ENCODE measurements at places on chromosomes 11 and 22. TPM values are rescaled to one million over a fixed set of nuclear protein-coding genes. Genes with fewer than 3 reads are reported as not detected.
A peak's percentile ranks its signal among the peaks of the same experiment; 100 is the strongest.

- DNase-seq, result no peak
Measured at GRCh38 chr11:9895006-9895405, 231.1 kb downstream of the SWAP70 start.

MCAM gene
- total RNA-seq, result 5,782 TPM

- DNase-seq, result no peak
Measured at GRCh38 chr11:11756718-11757117, 85.1 kb upstream of the USP47 start.

- no peak for DNase-seq
Measured at GRCh38 chr11:76025068-76025467, 181.2 kb downstream of the WNT11 start.

CASP5 gene
- total RNA-seq, result not detected

APOL6 gene
- total RNA-seq, result 10.7 TPM

BIRC3 gene
- 5.6 TPM for total RNA-seq

- no peak for DNase-seq
Measured at GRCh38 chr11:69305885-69306540, 12.1 kb downstream of the MYEOV start.

NPTXR gene
- 3.7 TPM for total RNA-seq

GRCh38 chr11:128424271-128424711 lies 163.1 kb downstream of the ETS1 start:
- DNase-seq, result no peak

- peak; percentile 64 for DNase-seq
Measured at GRCh38 chr11:29019960-29020683, 911.9 kb downstream of the METTL15 start.

OR51E1 gene
- not detected for total RNA-seq

MTA2 gene
- total RNA-seq, result 143 TPM

DNA sequence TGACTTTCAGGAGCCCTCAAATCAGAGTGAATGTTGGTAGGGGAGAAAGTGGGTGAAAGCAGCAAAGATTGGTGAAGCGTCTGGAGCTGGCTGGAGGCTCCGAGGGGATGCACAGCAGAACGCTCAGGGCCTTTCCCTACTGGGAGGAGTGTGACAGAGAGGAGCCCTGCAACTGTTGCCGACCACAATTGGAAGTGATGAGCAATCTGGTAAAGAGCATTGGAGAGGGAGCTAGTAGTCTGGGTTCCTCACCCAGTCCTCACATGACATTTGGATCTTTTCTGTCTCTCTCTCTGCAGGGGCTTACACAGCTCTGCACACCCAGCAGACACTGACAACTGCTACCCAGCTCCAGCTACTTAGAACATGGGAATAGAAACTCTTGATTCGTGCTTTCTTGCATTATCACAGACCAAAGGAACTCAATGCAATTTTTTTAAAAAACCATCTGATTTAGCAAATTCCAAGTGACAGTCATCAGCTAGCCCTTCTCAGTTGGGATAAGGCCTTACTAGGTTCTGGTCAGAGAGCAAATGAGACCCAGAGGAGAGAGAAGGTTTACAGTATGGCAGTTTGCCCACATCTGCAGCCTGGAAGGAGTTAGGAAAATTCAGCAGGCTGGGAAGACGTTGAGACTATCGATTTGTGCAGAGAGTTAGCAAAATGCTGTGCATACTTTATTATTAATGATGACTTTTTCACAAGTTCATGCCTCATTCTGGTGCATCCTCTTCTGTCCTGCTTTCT lies 278.0 kb upstream of the PLET1 start:
- DNase-seq, result no peak

CCDC73 gene
- not detected for total RNA-seq

DNA sequence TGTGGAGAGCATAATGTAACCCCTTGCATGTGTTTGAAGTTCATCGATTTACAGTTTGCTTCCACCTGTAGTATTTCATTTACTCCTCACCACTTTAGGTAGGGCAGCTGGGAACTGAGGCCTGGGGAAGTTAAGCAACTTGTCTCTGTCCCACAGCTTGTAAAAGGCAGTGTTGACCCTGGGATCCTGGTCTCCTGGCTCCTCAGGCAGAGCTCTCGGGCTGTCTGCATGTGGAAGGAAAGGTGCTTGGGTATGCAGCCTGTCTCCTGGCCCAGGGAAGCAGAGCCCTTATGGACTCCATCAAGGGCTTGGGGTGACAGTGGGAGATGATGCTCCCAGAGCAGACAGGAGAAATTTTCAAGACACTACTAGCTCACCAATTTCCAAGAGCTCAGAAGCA lies 49.9 kb downstream of the TRIM29 start:
- no peak for DNase-seq

SPI1 gene
- total RNA-seq, result not detected

GRCh38 chr11:126105022-126105747 lies 42.5 kb upstream of the CDON start:
- DNase-seq, result no peak

CHADL gene
- total RNA-seq, result 0.73 TPM

DNA sequence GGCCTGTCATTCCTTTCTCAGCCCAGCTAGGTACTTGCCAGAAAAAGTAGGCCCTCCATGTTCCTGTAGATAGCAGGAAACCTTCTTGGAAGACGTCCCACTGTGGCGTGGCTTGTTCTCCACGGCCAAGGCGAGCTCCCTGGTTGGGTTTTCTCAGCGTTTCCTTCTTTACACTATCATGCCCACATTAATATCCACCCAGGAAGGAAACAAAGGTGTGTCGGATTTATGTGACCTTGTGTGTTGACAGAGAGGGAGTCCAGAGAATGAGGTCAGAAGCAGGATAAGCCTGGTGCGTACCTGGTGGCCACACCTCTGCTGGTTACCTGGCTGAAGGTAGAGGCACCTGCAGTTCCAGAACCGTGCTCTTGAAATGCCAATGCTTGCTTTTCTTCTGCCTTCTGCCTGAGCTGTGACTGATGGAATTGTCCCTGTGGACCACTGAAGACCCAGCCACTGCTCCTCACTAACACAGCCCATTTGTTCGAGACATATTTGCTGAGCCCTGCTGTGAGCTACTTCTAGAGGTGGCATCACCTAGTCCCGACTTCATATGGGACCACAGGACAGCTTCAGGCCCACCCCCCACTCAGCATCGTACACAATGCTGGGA lies 7.9 kb downstream of the ASPHD2 start:
- DNase-seq, result no peak

- no peak for DNase-seq
Measured at GRCh38 chr11:94511932-94512781, at the start of gene C11orf97. Gene C11orf97 (plus strand): TSS chr11:94512461. CDS start chr11:94512529, 68 bp downstream.

GRCh38 chr22:42342426-42343120 lies 72.1 kb upstream of the TCF20 start:
- no peak for DNase-seq
